ENCODE measurements at places on chromosomes 3 and 15.
A peak's percentile ranks its signal among the peaks of the same experiment; 100 is the strongest.

GRCh38 chr15:35466476-35466875, 79.5 kb downstream of the DPH6 start:
- no peak overlapping the region for H3K27ac ChIP-seq
- DNase-seq, result no peak
- H3K4me1 ChIP-seq, result no peaks in the 10 kb centered on the region
- no peaks in the 10 kb centered on the region for H3K36me3 ChIP-seq
- no peak overlapping the region for H3K4me3 ChIP-seq
- no peaks in the 10 kb centered on the region for H3K27me3 ChIP-seq

- no peaks in the 10 kb centered on the region for H3K4me1 ChIP-seq
- no peaks in the 10 kb centered on the region for H3K27me3 ChIP-seq
- no peak for DNase-seq
- H3K36me3 ChIP-seq, result no peaks in the 10 kb centered on the region
- H3K4me3 ChIP-seq, result no peak overlapping the region
- H3K27ac ChIP-seq, result peak overlapping the region; percentile 68
Observed at GRCh38 chr15:74319138-74319460, 48.3 kb downstream of the CYP11A1 start.

DNA sequence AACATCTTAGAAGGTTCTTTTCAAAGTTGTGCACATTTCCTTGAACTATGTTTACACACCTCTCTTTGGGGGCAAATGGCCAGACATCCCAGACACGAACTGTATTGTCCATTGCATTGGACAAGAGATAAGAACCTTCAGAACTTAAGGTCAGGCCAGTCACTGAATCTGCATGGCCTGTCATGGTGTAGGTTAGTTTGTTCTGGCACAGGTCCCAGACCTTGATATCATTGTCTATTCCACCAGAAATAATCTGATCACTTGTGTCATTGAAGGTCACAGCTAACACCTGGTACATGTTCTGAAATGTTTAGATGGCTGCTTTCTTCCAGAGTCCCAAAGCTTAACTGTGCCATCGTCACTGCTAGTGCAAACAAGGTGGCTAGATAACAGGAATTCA, 55.7 kb downstream of the KCNAB1 start:
- no peaks in the 10 kb centered on the region for H3K27me3 ChIP-seq
- H3K36me3 ChIP-seq, result no peaks in the 10 kb centered on the region
- H3K27ac ChIP-seq, result no peak overlapping the region
- H3K4me3 ChIP-seq, result no peak overlapping the region

DNA sequence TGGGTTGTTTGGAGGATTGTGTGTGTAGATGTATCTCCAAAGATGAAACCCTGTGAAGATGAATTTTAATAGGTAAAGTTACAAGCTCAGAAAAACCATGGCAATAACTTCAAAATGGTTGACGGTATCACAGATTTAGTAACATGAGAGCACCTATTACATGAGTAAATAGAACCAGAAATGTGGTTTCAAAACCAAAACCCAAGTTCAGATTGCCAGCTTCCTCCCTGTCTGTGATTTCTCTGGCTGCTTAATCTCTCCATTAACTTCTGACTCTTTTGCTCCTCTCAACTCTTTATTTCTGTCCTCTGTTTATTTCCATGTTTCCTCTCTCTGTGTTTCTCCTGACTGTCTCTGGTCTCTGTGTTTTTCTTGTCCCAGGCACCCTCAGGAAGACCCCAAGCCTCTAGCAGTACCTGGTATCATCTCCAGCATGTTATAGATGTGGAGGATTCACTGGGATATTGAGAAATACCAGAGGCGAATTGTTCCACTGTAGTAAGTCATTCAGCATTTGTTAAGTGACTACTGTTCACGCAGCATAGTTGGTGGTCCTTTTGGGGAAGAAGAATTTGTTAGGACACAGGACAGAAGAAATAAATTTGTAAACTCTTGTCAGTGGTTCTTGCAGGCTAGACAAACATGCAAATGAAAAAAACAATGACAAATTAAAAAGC, 138.8 kb downstream of the BBX start:
- no peaks in the 10 kb centered on the region for H3K36me3 ChIP-seq
- H3K27me3 ChIP-seq, result no peaks in the 10 kb centered on the region
- peak overlapping the region; percentile 33 for H3K27ac ChIP-seq
- DNase-seq, result no peak
- H3K4me1 ChIP-seq, result peaks cover 3% of the 10 kb centered on the region

DNA sequence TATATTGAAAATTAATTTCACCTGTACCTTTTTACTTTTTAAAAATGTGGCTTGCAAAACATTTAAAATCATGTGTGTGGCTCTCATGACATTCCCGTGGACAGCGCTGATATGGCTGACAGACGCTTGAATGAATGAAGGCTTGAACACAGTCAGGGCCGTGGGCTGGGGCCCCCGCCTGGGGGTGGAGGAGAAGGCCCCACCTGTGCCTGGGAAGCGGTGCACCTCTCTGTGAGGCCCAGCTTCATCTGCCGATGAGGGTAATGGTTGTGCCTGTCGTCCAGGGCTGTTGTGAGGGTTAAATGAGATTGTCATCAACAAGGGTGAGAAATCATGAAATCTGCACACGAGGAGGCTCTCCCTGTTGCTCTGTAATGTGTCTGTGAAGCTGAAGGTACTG, 85.9 kb upstream of the PRR23E start:
- H3K36me3 ChIP-seq, result no peaks in the 10 kb centered on the region
- H3K4me3 ChIP-seq, result no peak overlapping the region
- no peaks in the 10 kb centered on the region for H3K27me3 ChIP-seq
- H3K27ac ChIP-seq, result no peak overlapping the region
- no peaks in the 10 kb centered on the region for H3K4me1 ChIP-seq
- DNase-seq, result no peak

All from uterus (tissue), 4 donors.